ENCODE measurements at places on chromosomes 2 and 18. TPM values are rescaled to one million over a fixed set of nuclear protein-coding genes. Genes with fewer than 3 reads are reported as not detected.

The SGPP2 gene
- 3.3 TPM for total RNA-seq

The SERTAD2 gene
- total RNA-seq, result 25.5 TPM

GRCh38 chr2:73701968-73702665 is 35.0 kb downstream of the TPRKB start:
- no peak overlapping the region for H3K27ac ChIP-seq
- no peak for DNase-seq
- H3K27me3 ChIP-seq, result no peaks in the 10 kb centered on the region
- no peak overlapping the region for H3K4me3 ChIP-seq

DNA sequence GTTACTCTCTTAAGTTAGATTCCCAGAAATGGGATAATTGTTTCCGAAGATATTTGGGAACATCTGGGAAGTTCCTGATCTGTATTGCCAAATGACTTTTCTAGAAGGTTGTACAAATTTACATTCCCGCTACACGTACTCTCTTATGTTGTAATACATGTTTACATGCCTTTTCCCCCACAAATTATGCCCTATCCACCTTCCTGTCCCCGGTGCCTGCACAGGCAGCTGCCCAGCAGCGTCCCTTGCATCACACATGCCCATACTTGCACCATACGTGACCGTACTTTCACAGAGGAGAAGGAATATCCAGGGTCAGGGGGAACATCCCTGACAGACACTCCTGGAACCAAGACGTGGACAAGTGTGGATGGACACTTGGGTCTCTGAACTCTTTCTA is 24.2 kb upstream of the KLF11 start:
- DNase-seq, result no peak
- no peak overlapping the region for H3K27ac ChIP-seq
- H3K4me1 ChIP-seq, result no peaks in the 10 kb centered on the region
- no peaks in the 10 kb centered on the region for H3K36me3 ChIP-seq
- no peak overlapping the region for H3K4me3 ChIP-seq
- peaks cover 14% of the 10 kb centered on the region for H3K27me3 ChIP-seq

GRCh38 chr2:122021941-122022340 is 266.5 kb downstream of the TSN start:
- DNase-seq, result no peak
- H3K27ac ChIP-seq, result no peak overlapping the region
- H3K4me1 ChIP-seq, result no peaks in the 10 kb centered on the region
- no peak overlapping the region for H3K4me3 ChIP-seq
- H3K27me3 ChIP-seq, result no peaks in the 10 kb centered on the region

DNA sequence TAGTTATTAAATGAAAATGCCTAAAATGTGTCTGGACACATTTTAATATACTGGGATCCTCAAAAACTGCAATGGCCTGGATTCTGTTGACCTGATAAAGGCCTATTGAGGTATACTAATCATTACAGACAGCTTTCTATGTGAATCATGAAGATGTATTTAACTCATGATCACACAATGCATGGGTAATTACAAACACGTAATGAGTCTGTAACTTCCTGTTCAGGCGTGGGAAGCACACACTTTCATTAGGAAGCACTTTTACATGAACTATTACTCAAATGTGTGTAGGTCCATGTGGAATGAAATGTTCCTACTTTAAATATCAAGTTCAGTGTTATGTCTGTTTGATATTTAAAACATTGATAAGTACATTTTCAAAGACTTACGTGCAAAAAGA is 108.7 kb downstream of the NCKAP5 start:
- H3K4me3 ChIP-seq, result no peak overlapping the region
- DNase-seq, result no peak
- no peaks in the 10 kb centered on the region for H3K27me3 ChIP-seq
- no peak overlapping the region for H3K27ac ChIP-seq
- H3K36me3 ChIP-seq, result no peaks in the 10 kb centered on the region
- H3K4me1 ChIP-seq, result no peaks in the 10 kb centered on the region

GRCh38 chr2:40403233-40403836 is 48.6 kb downstream of the SLC8A1 start:
- H3K27ac ChIP-seq, result no peak overlapping the region
- no peaks in the 10 kb centered on the region for H3K27me3 ChIP-seq
- no peaks in the 10 kb centered on the region for H3K4me1 ChIP-seq
- no peak overlapping the region for H3K4me3 ChIP-seq

DNA sequence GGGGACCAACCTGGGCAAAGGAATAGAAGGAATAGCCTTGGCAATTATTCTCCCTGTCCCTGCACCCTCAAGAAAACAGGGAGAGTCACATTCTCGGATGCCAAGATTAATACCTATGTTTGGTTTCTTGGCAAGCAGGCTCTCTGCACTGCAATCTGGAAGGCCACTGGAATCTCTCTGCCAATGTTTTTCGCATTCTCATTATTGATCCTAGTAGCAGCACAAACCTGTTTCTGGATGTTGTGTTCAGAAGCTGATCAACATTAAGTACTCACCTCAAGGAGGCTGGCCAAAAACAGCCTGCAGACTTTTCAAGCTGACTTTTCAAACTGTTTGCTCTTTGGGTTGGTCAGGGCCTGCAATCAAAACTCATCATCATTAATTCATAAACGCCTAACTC is 62.2 kb downstream of the CLHC1 start:
- H3K4me3 ChIP-seq, result no peak overlapping the region
- H3K36me3 ChIP-seq, result no peaks in the 10 kb centered on the region
- no peak for DNase-seq
